Activated CD4-positive, alpha-beta T cell treated with anti-CD3 and anti-CD28 coated beads, Interleukin-2, amount 10 ng/mL, durations not matched to agents 7 days and 5 days (primary cell): ENCODE measurements at places on chromosomes 6 and 20.

DNA sequence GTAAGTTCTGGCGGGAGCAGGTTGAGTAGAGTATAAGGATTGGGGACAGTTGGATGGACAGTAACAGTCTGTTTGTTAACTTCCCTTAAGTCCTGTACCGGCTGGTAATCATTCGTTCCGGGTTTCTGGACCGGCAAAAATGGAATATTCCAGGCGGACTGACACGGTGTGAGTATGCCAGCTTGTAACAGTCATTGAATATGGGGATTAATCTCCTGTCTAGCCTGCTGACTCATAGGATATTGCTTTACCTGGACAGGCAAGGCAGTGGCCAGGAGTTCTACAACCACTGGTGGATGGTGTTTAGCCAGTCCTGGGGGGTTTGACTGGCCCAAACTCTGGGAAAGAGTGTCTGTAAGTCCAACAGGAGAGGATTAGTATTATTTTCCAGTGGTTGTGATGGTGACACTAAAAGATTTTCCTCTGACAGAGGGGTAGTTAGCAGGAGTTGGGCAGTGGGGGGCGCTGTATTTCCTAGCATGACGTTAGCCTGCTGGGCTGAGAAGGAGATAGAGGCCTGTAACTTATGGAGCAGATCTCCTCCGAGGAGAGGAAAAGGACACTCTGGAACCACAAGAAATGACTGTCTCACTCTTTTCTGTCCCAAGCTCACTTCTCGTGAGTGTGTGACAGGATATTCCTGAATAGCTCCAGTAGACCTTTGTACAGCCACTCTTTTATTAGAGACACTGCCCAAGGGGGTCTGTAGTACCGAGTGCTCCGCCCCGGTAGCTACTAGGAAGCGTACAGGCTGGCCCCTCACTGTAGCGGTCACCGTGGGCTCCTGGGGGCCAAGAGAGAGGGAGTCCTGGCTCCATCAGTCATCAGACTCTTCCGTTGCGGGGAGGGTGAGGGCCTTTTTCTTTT is 152.2 kb downstream of the TRIM27 start:
- no peak for DNase-seq

- DNase-seq, result peak; percentile 59
Measured at GRCh38 chr6:7112741-7113313, 5.1 kb downstream of the RREB1 start.

DNA sequence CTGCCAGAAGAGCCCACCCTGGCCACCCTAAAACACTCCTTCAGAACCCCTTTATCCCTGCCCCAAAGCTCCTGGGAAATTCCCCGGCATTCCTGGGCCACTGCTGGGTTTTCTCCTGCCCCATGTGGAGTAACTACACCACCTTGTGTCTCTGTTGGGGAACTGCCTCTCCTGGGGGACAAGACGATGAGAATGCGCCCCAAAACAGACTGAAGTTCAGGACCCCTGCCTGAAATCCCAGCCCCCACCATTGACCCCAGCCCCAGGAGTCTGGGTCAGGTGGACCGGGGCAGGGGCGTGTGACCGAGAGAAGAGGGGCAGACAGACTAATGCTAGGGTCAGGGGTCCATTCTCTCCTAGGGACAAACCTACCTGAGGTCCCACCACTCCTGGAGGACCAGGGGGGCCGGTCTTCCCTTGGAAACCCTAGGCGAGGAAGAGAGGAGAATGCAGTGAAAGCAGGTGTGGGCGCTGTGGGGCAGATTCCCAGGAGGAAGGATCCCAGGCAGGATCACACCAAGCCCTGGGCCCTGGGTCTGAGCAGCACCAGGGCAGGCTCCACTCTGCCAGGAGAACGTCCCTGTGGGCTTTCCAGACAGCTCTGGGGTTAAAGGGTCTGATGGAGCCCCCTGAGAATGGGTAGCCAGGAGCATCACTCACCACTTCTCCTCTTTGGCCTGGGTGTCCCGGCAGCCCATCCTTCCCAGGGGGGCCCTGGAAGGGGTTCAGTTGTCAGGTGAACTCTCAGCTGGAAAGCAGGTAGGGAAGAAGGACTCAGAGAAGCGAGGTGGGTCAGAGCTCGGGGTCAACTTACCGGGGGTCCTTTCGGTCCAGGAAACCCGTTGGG is 19.4 kb downstream of the COL11A2 start:
- DNase-seq, result no peak

DNA sequence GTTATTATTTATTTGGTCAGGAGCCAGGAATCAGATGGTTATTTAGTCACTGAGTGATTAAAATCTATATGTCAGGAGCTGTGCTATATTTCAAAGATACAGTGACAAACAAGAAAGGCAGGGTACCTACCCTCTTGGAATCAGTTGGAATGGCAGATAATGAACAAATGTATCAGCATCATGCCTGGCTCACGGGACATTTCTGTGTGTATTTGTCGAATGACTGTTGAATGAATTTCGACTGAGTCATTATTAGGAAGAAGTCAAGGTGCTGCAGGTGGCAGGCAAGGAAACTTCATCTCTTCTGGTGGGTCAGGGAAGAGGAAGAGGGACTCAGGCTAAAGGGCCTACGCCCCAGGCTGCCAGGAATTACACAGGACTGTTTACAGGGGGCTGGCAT is 13.6 kb downstream of the PKIG start:
- no peak for DNase-seq

- DNase-seq, result no peak
Measured at GRCh38 chr6:13466304-13467215, 20.8 kb downstream of the GFOD1 start.

- no peak for DNase-seq
Measured at GRCh38 chr6:107641500-107641941, 151.6 kb downstream of the SOBP start.

GRCh38 chr6:68758559-68758958 is 123.5 kb downstream of the ADGRB3 start:
- no peak for DNase-seq

DNA sequence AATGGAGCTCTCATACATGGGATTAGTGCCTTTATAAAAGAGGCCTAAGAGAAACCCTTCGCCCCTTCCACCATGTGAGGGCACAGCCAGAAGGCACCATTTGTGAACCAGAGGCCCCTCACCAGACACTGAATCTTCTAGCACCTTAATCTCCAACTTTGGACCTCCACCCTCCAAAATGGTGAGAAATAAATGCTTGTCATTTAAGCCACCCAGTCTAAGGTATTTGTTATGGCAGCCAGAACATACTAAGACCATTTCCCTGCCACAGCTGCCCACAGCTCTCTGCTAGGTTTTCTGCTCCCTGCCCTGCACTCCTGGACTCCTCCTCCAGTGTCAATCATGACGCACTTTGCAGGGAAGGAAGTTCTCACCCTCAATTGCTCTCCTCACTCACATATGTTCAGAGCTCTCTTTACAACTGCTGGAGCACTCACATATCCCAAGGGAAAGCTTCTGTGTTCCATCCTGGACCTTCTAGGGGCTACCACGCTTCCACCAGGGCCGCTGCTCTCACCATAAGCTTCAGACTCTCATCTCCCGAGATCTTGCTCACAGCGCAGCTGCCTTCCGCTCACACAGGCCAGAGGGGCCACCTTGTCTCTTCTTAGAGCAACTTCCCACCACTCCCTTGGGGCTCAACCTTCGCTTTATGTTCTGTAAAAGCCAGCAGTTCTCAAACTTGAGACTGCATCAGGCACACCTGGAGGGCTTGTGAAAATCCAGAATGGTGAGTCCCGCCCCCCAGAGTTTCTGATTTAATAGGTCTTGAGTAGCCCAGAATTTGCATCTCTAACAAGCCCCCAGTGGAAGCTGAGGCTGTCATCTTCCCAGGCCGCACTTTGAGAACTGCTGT is 1.6 kb upstream of the LY86 start:
- no peak for DNase-seq

DNA sequence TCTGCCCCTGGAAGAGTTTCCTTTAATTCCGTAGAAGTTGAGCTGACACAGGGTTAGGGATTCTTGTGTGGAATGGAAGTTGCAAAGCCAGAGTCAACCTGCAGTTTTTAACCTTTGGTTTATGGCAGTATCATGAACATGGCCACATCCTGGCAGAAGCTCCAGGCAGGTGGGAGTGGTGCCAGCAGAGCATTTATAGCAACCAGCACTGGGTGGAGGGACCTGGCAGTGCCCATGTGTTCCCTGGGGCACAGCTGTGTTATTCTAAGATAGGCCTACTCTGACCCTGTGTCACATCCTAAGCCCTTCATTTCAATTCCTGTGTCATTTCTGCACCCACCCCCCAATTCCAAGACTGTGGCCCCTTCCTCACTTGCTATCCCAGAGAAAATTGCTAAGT is 26.1 kb upstream of the ZNF831 start:
- no peak for DNase-seq

GRCh38 chr6:138752017-138752416 is 21.6 kb upstream of the CCDC28A start:
- no peak for DNase-seq

DNA sequence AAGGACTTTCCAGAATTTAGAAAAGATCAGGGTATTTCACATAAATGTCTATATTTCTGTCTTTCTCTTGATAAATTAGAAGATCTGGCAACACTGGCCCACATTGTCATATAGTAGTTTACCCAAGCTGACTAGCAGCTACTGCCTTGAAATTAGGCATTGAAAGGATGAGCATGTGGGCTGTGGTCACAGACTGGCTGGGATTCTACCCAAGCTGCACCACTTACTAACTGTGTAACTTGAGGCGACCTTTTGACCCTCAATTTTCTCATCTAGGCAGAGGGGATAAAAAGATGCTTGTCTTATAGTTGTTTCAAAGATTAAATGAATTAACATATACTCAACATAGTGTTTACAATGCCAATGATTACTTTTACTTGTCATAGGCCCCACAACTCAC is 152.7 kb upstream of the BMP2 start:
- no peak for DNase-seq
